ENCODE measurements at places on chromosomes 1 and 21.

DNA sequence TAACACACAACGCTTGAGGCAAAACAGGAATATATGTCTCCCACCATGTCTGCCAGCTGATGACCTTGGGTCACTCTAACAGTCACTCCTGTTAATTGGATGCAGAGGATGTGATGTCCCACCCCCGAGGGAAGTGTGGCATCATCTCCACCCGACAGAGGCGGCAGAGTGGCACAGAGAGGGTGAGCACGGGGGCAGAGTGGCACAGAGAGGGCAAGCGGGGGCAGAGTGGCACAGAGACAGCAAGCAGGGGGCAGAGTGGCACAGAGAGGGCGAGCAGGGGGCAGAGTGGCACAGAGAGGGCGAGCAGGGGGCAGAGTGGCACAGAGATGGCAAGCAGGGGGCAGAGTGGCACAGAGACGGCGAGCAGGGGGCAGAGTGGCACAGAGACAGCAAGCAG lies 44.3 kb downstream of the DISP3 start:
- DNase-seq: no peak

DNA sequence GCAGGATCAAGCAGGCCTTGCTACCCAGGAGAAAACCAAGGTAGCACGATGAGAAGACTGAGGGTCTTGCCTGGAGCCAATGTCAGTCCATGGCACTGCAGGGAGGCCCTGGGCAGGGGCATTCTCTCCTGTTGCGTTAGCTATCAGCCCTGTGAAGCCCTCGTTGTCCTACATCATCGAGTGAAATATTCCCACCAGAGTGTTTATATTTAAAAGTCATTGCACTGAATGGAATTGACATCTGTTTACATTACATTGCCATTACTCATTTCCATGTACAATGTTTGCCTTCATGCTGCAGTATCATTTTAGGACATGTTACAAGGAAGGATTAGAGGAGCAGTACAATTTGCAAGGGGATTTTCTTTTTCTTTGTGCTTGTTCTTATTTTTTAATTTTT lies 243.9 kb downstream of the KAZN start:
- no peak for DNase-seq

DNA sequence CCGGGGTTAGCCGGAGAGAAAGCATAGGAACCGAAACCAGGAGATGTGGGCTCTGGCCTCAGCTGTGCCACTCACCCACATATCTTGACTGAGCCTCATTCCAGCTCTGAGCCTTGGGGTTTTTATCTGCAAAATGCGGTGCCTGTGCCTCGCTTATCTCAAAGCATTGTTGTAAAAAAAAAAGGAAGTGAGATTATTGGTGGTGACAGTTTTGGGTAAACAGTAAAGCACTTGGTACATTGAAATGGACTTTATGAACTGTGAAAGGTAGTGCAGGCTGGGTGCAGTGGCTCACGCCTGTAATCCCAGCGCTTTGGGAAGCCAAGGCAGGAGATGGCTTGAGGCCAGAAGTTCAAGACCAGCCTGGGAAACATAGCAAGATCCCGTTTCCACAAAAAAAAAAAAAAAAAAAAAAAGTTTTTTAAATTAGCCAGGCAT lies 3.8 kb downstream of the PTAFR start:
- DNase-seq: no peak

DNA sequence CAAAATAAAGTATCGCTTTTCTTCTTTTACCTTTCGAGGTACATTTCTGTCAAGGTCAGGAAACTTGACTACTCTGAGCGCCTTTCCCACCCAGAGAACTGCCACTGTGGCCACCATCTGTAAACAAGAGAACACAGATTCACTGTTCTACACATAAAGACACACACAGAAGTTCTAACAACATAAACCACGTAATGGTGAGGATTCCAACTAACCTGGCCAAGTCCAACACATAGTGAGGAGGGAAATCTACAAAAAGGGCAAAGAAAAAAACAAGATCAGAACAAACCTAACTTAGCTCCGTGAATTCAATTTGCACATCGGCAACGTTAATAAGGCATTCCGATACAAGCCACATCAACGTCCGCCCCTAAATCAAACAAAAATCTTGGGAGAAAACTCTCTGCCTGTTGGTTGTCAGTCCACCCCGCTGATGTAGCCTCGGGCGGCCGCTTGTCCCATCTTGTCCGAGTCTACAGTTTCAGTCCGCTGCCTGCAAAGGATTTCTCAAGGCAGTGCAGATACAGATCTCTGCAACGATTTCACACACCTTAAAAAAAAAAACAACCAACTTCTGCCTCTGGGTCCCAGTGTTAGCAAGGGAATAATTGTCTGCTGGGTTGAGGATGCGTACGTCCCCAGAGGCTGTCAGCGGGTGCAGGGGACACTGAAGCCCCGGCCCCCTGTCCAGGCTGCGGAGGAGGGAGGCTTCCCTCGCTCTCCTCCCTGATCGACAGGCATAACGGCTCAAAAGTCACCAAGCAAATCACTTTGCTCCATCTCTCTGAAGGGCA lies 1.0 kb downstream of the SLC35D1 start:
- peak; percentile 65 for DNase-seq

DNA sequence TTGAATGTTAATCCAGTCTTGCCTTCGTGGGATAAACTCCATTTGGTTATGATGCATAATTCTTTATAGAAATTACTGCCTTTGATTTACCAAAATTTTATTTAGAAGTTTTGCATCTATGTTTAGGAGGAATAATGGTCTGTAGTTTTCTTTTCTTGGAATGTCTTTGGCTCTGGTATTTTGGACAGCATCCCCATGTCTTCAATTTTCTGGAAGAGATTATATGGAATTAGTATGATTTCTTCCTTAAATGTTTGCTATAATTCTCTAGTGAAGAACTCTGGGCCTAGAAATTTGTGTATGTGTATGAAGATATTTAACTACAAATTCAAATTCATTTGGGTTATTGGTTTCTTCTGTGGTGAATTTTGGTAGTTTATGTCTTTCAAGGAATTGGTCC lies 92.7 kb downstream of the SNX7 start:
- DNase-seq: no peak

DNA sequence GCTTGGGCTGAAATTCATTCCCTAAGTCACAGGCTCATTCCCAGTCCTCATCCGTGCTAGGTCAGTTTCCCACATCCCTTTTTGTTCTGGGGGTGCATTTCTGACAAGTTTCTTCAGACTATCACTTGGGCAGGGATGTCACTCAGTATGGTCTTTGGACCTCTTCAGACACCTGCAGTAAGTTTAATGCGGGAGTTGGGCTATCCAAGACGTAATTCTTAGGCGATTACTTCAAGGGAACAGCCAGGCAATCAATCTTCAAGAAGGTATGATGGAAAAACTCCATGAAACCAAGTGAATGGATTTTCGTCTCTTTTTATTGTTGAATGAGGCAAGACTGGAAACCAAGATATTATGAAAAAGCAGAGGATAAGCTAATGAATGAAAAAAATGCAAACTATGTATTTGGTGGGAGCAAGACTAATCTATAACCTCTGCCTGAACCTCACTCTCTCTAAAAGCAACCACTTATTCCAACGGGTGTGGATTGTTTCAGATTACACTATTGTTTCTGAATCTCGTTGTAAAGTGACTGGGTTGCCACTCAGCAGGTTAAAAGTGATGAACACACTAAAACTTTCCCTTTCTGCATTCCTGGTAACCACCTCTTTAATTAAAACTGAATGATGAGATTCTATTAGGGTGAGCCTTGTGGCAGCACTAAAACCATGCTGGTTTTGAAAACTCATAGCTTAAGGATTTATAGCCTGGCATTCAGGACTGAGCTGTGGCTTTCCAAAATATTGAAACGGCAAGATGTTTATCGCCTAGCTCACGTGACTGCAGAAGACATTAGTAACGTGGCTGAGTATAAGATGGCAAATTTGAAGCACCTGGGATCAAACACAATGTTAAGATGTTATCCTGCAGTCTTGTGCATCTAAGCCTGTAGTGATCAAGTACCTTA lies 1.1 kb downstream of the RASAL2 start:
- no peak for DNase-seq

GRCh38 chr1:226363801-226364513 lies 43.9 kb downstream of the PARP1 start:
- no peak for DNase-seq

- DNase-seq: no peak
Measured at GRCh38 chr1:115794976-115795639, 26.6 kb upstream of the CASQ2 start.

- DNase-seq: no peak
Measured at GRCh38 chr1:207829576-207829975, 77.7 kb downstream of the CD46 start.

DNA sequence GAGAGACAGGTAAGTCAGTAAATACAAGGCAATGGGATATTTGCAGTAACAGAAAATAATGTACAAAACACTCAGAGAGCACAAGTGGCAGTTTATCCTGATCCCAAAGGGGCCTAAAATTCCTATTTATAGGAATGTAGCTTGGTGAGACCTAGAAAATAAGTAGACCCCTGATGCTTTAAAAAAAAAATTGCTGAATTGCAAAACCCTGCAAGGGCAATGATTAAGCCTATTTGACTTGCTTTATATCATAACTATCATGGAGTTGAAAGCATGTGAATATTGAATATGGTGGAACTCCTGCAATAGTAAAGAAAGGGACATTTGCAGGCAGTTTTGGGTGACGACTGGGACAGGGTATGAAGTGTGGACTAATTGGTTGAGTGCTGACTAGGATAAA lies 101.9 kb upstream of the C1orf21 start:
- DNase-seq: no peak

DNA sequence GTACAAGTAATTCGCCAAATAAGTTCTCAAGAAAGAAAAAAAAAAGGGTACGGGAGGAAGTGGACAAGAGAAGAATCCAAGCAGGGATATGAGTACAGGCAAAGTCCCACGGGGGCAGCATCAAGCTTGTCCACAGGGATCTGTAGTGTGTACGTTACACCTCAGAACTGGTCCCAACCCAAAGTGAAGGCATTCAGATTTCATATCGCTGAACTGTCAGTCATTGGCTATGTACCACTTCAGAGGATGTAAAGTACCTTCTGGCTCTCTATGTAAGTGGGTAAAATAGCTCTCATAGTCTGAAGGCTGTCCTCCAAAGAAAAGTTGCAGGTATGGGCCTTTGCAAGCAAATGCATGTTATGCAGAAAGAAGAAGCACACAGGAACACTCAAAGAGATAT lies 8.1 kb upstream of the CLCA4 start:
- DNase-seq: no peak

- no peak for DNase-seq
Measured at GRCh38 chr1:41861535-41862383, 57.0 kb downstream of the HIVEP3 start.

DNA sequence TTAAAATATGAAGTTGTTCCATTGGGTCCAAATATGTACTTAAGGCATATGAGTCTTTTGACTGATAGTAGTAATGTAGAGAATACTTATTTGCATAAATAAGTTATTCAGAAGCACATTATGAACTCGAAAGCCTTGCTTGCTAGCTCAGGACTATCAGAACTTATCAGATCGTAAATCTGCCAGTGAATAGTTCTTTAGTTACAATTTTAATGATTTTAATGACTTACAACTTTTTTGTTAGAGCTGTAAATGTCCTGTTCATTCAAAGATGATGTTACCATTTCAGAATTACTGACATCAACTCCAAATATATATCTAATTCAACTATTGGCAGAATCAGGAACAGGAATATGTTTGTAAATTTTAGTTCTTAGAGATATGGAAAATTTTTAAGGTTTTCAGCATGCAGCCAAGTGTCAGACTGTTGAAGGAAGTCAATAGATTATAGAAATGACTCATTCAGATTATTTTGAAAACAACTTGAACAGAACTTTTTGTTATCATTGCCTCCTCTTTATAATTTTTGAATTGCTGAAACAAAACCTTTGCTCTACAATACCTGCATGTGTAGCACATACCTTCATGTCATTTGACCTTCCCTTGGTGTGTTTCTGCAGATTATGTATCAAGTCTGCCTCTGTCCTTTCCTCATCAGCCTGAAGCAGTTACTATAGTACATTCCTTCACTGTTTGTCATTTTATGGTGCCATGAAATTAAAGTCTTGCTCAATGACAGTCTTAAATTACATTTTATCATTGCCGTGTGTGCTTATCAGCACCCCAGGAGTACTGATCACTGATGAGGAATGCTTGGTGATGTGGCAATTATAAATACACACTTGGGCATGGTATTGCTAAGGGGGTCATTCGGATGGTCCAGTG lies 44.9 kb downstream of the LRRC8D start:
- DNase-seq: no peak

DNA sequence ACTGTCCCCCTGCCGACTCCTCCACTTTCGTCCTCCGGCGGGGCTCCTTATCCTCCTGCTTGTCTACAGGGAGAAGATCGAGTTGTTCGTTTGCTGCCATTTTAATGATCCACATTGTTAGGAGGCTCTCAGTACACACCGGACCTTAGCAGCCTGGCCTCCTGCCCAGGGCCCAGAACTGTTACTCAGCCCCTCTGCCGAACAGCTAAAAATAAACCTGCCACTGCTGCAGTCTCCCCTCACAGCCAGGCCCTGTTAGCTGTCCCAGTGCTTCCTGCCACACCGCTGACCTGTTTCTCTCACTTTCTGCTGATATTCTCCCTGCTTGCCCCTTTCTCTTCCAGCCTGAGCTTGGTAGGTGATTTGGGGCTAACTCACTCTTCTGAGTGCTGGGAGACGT lies 8.3 kb downstream of the MAPKAPK2 start:
- no peak for DNase-seq

DNA sequence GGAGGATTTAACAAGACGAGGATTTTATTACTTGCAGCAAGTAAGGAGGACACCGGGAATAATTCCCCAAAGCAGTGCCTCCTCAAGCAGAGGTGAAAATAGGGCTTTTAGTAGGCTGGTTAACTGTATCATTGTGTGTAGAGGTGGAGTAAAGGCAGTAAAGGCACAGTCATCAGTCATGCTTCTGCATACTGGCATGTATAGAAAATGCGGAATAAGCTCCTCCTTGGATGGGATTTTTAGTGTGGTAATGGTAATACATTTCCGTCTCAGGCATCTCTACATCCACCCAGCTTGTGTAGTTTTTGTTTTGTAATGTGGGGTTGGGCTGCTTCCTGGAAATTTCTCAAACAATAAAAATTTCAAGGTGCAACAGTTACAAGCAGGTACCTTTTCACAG lies 27.4 kb upstream of the GPR25 start:
- no peak for DNase-seq

- no peak for DNase-seq
Measured at GRCh38 chr1:218424502-218424901, 79.4 kb downstream of the TGFB2 start.

- DNase-seq: no peak
Measured at GRCh38 chr1:223729906-223730305, 17.6 kb downstream of the CAPN2 start.

GRCh38 chr1:97332716-97333115 lies 588.1 kb downstream of the DPYD start:
- DNase-seq: no peak

DNA sequence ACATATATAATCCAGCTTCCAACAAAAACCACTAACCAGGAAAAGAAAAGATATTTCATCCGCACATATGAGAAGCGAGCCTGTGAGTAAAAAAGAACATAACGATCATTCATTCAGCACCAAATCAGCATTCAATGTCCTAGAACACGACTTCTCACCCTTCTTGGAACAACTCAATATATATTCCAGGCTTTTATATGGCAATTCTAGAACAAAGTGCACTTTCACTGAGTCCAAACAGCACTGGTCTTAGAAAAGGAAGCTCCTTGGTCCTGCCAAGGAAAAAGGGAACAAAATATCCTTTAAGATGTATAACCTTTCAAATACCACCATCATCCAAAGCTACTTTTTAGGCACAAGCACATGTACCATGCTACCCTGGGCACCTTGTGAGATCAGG lies 44.5 kb downstream of the RPL5 start:
- DNase-seq: no peak
